ENCODE measurements at places on chromosomes 3 and 15.

GRCh38 chr15:58484791-58485600 lies 53.2 kb downstream of the LIPC start:
- DNase-seq = no peak

DNA sequence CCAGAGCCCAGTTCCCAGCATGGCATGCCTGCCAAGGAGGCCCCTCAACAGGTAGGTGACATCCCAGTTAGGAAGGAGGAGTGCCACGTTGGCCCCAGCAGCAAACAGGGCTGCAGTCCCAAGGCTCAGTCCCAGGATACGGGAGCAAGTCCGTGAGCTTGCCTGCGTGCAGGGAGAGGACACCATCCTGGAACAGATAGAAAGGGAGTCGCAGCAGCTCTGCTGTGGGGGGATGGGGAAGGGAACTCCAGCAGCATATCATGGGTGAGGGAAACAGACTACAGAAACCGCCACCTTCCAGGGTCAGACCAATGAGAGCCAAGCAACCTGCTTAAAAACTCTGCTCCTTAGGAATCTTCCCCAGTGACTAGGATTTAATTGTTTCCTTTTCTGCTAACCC lies 9.4 kb upstream of the DYNLT2B start:
- no peak for DNase-seq

DNA sequence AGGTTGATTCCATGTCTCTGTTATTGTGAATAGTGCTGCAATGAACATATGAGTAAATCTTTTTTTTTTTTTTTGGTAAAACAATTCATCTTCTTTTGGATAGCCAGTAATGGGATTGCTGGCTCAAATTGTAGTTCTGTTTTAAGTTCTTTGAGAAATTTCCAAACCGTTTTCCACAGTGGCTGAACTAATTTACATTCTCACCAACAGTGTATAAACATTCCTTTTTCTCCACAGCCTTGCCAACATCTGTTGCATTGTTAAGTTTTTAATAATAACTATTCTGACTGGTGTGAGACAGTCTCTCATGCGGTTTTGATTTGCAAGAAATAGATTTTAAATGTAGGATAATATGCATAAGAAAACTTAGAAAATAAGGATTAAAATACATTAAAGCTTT lies 279.0 kb upstream of the EPHA3 start:
- DNase-seq = no peak

- DNase-seq = no peak
These were observed 353.4 kb downstream of the EPHB1 start for GRCh38 chr3:135148398-135149020.

GRCh38 chr15:63254991-63255390 lies 22.4 kb upstream of the APH1B start:
- DNase-seq = no peak

GRCh38 chr15:31279221-31280045 lies 47.2 kb upstream of the KLF13 start:
- no peak for DNase-seq

GRCh38 chr3:129994883-129995559 lies 20.5 kb downstream of the TRH start:
- DNase-seq = no peak

GRCh38 chr3:108946292-108947285 lies 7.1 kb downstream of the GUCA1C start:
- no peak for DNase-seq

DNA sequence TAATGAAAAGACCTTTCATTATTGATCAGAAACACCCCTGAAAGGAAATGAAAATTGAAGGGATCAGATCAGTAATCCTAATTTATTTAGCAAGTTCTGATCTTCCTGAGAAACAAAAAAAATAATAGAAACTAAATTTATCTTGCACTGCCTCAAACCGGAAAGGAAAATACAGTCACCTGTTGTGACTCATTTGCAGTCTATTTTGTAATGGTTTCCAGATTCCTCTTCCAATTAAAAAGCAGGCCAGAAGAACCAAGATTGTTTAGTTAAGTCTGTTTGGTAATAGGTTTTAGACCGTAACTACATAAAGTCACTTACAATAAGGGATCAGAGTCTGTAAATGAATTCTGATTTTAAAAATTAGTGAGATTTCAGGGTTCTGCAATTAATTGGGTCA lies 49.7 kb upstream of the ATOSA start:
- no peak for DNase-seq

DNA sequence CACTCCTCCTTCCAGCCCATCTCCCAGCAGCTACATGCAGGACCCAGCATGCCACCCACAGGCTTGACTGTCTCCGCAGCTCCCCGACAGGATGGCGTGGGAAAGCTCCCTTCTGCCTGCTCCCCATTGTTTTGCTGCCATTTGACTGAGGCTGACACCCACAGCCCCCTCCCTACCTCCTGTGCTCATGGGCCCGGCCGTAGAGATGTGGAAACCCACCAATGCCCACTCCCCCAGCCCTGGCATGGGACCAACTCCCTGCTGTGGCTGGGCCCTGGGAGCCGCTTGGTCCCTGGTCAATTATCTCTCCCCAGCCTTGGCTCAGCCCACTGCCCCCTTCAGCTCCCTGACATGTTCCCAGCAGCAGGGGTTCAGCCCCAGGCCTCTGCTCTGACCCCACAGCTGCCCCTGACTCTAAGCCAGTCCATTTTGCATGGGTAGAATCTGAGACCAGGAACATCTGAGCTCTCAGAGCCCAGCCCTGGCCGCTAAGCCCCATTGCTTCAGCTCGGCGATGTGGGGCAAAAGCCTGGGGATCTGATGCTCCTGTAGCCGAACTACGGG lies 8.2 kb downstream of the C3orf22 start:
- no peak for DNase-seq

- DNase-seq = no peak
These were observed at the start of gene CAPN3 for GRCh38 chr15:42359249-42359648. CAPN3 (plus strand) TSS chr15:42359501; CDS start chr15:42359806, 305 bp downstream.

DNA sequence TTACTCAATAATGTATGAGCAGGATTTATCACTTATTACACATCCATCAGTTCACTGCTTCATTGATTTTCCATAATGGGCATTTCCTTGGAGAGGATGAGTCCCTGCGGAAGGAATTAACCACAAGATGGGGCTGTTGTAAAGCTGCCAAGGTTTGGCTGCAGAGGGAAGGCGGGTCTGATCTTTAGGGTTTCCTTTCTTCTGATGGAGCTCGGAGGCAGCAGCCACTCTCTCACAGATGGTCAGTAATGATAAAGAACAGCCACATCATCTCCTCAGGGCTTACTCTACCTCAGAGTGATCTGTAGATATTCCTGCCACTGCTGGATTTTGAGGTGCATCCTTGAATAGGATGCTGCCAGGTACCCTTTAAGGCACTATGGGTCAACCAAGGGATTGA lies 115.2 kb downstream of the USP13 start:
- DNase-seq = peak; percentile 46

DNA sequence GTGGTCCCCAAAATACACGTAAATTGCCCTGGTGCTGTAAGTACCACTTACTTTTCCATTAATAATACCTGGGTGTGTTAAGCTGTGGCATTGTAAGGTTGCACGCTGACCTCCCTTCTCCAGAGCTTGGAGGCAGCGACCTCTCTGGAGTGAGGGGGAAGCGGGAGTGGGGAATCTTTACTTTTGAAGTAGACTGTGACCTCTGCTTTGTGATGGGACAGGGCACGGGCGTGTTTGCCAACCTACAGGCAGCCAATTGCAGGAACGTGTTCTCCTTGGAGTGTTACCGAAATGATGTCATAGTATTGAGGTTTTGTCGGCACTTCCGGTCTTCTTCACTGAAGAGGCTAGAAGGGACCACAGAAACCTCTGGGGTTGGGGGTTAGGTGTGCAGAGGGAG lies 227.3 kb upstream of the C2CD4B start:
- DNase-seq = no peak

DNA sequence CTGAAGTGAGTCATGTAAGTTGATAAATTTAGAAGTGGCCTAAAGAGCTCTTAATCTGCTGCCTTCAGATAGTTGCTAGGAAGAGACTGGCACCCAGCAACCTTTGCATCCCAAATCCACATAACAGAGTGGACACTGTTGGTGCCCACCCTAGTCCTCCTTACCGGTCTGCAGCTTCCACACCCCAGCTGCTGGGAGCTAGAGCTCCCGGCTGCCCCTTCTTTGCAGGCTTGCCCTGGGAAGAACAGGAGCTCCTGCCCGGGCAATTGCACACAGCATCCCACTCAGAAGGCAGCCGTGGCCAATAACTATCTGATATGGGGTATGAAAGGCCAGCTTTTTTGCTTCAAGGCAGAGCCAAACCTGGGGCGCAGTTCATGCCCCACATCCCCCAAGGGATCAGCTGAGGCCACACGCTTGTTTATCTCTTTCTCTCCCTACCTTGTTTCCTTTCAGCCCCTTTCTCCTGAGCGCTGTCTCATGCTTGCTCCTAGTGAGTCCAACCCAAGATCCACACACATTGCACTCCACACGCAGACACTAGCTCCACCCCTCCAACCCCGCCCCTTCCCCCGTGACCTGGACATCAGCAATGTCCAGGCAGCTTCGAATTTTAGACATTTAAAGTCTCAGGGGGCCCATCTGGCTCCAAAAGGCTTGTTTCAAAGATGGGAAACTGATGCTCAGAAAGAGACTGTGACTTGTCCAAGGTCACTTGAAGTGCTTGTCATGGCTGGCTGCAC lies 9.1 kb downstream of the ATP2B2 start:
- DNase-seq = no peak

DNA sequence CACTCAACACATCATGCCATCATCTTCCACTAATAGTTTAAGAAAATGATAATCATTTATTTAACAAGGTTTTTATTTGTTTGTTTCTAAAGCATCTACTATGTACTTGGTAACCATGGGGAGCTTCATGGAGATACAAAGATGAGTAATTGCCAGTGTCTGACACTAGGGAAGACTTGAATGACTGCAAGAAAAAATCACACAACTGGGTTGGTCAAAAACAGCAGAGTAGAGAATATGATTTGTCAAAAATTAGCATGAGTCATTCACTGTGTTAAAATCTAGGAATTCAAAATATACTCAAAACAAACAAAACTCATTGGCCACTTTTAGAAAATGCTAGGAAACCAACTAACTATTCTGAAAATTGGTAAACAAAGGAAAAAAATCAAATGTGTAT lies 6.3 kb downstream of the BNC1 start:
- DNase-seq = no peak

GRCh38 chr3:106635271-106635670 lies 742.0 kb upstream of the CCDC54 start:
- no peak for DNase-seq

DNA sequence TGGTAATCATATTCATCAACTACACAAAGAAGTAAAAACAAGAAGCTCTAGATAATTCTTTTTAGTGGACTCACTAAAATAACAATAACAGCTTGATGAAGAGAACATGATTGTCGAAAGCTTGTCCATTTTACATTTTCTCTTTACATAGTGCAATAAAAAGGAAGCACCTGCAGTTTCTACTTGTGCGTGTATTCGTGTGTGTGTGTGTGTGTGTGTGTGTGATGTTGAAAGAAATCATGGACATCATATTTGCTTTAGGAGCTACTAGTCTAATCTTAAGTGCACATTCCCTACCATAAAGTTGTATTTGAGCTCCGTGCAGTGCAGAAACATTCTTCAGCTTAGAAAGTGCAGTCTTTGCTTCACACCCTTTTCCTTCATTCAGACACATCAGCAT lies 288.8 kb downstream of the ZBTB20 start:
- no peak for DNase-seq

DNA sequence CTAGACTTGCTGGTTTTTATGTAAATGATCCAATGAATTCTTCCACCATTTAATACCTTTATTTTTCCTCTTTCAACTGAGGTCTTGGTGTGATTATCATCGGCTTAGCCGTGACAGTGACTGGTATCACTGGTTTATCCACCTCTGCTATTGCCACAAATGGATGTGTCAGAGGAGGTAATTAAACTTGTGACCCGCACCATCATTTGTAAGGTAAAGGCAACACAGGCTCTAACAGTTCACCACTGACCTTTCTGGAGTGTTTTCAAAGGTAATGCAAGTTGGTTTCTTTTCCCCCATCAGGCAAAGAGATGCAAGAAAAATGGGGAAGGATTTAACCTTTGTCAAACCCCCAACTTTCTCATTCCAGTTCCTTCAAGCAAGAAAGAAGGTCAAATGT lies 19.7 kb downstream of the SLC12A1 start:
- no peak for DNase-seq

DNA sequence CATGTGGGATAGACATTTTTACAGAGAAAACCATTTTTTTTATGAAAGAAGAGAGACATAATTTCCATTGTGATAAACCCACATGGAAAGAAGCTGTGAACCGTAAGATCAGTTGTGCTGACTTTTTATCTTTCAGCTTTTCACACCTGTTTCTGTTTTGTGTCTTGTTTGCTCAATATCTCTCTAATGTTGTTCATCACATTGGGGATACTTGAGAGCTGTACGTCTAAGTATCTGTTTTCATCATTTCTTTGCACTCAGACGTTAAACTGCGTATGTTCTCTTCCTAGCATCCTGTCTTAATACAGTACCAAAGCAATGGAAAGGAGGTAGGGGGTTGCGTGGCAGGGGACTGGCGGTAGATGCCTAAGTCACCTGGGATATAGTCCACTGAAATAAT lies 449.0 kb downstream of the NAALADL2 start:
- no peak for DNase-seq

DNA sequence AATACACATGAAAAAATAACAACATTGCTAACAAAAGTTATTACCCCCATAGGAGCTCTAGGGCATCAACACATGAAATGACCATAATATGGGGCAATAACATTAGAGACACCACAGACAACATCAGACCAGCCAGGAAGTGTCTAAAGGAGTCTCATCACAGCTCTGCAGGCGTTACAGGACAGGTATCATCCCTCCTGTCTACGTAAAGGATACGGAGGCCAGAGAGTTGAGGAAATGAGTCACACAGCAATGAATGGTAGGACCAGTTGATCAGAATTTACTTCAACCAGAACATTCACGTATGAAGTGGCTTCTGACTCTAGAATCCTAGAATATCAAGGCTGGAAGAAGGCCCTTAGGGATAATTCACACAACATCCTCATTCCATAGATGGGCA lies 1.8 kb downstream of the NME9 start:
- DNase-seq = no peak

DNA sequence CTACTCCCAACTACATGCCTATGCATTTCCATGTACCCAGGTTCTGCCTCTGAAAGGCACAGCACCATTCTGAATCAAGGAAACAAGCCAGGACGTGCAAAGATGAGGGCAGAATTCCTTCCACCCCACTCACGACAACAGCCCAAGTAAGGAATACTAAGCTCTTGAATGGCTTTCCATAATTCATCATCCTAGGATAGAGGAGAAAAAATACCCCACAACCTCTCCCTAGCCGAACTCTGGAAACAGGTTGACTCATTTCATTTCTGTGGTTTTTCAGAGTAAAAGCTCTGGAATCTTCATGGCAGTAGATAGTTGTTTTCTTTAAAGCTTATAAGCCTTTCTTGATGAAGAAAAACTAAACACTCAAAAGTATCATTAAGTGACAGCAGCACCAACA lies 77.8 kb downstream of the PDZRN3 start:
- no peak for DNase-seq
